ENCODE measurements at places on chromosomes 13 and 19.

- DNase-seq, result no peak
Measured at GRCh38 chr13:40505196-40505595, 161.2 kb downstream of the FOXO1 start.

- no peak for DNase-seq
Measured at GRCh38 chr19:13573056-13573667, 66.9 kb upstream of the CACNA1A start.

DNA sequence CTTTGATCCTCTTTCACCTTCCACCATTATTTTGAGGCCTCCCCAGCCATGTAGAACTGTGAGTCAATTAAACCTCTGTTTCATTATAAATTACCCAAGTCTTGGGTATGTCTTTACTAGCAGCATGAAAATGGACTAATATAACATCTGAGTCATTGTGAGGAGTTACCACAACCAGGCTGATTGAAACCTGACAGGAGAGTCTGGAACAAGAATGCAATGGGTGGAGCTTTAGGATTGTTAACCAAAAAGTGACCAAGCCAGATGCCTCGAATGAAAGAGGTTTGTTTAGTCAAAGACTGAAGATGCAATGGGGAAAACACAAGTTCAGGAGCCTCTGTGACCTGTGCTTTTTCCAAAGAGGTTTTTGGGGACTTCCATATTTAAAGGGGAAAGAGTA, 659.0 kb downstream of the SLITRK6 start:
- no peak for DNase-seq

- DNase-seq, result peak; percentile 68
Measured at GRCh38 chr19:47573071-47574026, at the start of gene ZNF541. Gene ZNF541 (minus strand): TSS chr19:47573148. CDS start chr19:47555856, 17,292 bp downstream.

DNA sequence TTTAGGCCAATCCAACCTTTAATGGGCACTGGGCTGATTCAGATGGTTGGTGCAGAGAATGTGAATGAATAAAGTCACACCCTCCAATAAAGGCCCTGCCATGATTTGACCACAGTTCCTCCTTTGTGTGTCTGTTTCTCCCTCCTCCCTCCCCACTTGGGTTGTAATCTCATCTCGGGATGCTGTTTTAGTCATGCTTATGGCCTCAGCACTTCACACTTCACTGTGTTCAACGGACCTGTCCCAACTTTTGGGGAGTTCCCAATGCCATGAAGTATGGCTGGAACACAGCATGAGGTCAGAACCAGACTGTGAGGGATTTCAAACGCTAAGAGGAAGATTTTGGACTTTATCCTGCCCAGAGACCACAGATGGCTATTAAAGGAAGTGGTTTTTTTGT, 5.6 kb upstream of the RAB8A start:
- no peak for DNase-seq

- no peak for DNase-seq
Measured at GRCh38 chr19:48370955-48371354, 6.8 kb downstream of the SYNGR4 start.

GRCh38 chr19:55251341-55252081, 7.3 kb downstream of the PPP6R1 start:
- DNase-seq, result no peak

GRCh38 chr13:21934284-21934683, 263.4 kb downstream of the FGF9 start:
- no peak for DNase-seq

DNA sequence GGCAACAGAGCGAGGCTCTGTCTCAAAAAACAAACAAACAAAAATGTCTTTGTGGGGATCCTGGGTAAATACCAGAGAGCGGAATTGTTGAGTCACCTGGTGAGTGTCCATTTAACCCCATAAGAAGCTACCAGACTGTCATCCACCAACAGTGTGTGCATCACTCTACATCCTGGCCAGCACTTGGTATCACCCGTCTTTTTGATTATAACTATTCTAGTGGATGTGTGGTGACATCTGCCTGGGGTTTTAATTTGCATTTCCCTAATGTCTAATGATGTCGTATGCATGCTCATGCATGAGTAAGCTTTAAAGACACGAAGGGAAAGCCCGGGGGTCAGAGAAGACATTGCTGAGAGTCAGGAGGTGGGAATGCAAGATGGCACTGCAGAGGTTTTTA, 126.7 kb upstream of the MRI1 start:
- DNase-seq, result no peak

GRCh38 chr19:16025108-16026101, 50.9 kb upstream of the TPM4 start:
- DNase-seq, result no peak

DNA sequence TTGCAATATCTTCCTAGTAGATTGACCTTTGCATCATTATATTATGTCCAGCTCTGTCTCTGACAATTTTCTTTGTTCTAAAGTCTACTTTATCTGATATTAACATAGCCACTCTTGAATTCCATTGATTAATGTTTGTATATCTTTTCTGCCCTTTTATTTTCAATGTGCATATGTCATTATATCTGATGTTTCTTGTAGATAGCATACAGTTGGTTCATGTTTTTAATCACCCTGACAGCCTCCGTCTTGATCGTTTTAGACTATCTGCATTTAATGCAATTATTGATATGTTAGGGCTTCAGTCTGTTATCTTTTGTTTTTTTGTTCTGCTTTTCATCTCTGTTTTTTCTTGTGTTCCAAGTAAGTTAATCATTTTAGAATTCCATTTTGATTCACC, 159.8 kb downstream of the ENOX1 start:
- DNase-seq, result no peak

DNA sequence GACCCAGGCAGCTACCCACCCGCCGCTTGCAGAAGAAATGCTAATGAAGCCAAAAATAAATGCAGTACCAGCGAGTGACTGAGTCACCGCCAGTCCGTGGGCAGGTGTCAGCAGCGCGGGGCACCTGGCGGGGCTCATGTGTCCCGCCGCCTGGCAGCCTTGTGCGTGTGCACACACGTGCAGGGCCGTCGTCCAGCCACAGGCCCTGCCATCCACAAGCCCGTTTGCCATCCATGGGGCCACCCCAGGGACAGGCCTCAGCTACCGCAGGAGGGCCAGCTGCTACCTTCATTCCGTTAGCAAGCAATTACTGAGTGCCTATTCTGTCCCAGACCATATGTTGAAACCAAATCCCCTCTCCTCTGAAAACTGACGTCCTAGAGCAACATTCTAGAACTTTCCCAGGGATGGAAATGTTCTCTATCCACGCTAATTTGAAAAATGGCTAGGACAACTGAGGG, 20.5 kb downstream of the NCAN start:
- DNase-seq, result no peak

GRCh38 chr13:52851137-52851962, 2.9 kb upstream of the PCDH8 start:
- DNase-seq, result no peak

DNA sequence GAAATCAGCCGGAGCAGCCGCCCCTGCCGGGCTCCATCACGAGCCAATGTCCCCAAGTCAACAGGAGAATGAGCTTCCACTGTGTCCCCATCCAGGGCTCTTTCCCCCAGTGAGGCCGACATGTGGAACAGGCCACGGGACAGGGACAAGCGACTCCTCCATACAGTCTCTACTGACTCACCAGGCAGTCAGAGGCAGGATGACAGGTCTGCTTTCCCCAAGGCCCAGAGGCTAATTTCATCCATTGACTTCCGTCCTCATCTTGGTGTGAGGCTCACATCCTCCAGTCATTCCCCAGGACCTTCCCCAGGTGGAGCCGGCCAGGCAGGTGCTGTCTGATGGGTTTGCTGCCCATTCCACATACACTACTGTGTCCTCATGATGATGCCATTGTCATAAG, 3.5 kb downstream of the CEACAM6 start:
- DNase-seq, result no peak

DNA sequence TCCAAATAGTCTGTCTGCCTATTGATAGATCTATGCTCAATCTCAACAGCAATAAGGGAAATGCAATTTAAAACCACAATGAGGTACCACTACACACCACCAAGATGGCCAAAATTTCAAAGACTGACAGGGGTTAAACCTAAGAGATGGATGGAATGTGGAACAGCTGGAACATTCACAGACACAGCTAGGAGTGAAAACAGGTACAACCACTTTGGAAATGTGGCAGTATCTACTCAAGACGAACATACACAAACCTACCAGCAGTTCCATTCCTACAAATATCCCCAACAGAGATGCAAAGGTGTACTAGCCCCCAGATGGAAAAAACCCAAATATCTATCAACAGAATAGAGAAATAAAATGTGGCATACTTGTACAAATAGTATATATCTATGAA, 86.4 kb downstream of the TSC22D1 start:
- DNase-seq, result no peak

DNA sequence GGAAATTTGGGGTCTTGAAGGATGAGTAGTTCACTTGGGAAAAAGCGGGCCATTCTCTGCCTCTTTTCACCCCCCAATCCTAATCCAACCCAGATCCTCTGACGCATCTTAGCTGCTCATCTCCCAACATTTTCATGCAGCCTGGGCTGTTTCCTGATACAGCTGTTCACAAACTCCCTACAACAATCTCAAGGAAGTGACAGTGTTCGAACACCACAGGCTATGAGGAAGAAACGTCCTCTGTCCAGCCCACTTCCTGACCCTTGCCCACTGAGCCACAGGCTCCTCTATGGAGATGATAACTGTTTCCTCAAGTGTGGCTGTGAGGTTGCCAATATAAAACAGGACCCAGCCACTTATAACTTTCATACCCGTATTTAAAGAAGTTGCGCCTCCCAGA, 16.2 kb downstream of the LMTK3 start:
- no peak for DNase-seq

All from stimulated activated CD4-positive, alpha-beta T cell treated with anti-CD3 and anti-CD28 coated beads, Interleukin-1b, Interleukin-23, amount 100 ng/mL, for 1 hour (primary cell).